Mucosa of descending colon (tissue), 3 donors: ENCODE measurements at places on chromosomes 6 and 20. TPM values are rescaled to one million over a fixed set of nuclear protein-coding genes. Genes with fewer than 3 reads are reported as not detected.

The SLC32A1 gene
- total RNA-seq = not detected

The FAM209A gene
- 0.44 TPM for total RNA-seq

The SLC26A8 gene
- total RNA-seq = 0.35 TPM

The CITED2 gene
- total RNA-seq = 88.1 TPM

The PKHD1 gene
- 0.20 TPM for total RNA-seq

The C6orf163 gene
- total RNA-seq = 7.8 TPM

The HCK gene
- 17.3 TPM for total RNA-seq

The HS3ST5 gene
- total RNA-seq = not detected

The LINC00237 gene
- total RNA-seq = not detected

The SNAP25 gene
- total RNA-seq = 1.1 TPM
